ENCODE measurements at places on chromosomes 7 and 10. TPM values are rescaled to one million over a fixed set of nuclear protein-coding genes. Genes with fewer than 3 reads are reported as not detected.

GRCh38 chr10:43225787-43226153, 41.1 kb downstream of the RASGEF1A start:
- DNase-seq, result no peak

DNA sequence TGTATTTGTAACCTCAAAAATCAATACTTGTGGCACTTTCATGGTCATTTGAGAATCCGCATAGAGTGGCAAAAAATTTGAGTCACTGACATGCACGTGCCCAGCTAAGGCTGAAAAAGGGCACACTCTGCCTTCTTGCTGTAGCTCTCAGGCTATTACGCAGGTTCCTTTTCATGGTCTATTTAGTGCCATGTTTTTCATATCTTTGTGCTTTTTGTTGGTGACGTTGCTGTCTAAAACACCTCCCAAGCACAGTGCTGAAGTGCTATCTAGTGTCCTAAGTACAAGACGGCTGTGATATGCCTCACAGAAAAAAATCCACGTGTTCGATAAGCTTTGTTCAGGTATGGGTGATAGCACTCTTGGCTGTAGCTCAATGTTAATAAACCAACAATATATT, 50.9 kb downstream of the CREB3L2 start:
- no peak for DNase-seq

GRCh38 chr10:47378183-47378510, 5.9 kb downstream of the ZNF488 start:
- no peak for DNase-seq

DNA sequence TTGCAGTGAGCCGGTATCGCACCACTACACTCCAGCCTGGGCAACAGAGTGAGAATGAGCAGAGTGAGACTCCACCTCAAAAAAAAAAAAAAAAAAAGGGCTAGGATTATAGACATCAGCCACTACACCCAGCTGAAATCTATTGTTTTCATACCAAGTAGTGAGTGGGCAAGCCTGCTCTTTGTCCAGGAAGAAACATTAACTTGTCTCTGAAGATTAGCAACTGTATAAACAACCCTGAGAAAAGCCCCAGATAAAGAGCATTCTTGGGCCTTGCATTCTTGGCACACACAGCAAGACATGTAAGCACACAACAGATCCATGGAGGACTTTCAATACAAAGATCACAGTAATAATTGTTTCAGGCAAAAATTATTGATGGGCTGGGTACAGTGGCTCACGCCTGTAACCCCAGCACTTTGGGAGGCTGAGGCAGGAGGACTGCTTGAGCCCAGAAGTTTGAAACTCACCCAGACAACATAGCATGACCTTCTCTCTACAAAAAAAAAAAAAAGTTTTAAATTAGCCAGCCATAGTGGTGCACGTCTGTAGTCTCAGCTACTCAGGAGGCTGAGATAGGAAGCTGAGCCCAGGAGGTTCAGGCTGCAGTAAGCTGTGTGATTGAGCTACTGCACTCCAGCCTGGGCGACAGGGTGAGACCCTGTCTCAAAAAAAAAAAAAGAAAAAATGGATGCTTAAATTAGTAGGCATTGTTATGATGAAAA, 4.4 kb downstream of the PSPH start:
- no peak for DNase-seq

DNA sequence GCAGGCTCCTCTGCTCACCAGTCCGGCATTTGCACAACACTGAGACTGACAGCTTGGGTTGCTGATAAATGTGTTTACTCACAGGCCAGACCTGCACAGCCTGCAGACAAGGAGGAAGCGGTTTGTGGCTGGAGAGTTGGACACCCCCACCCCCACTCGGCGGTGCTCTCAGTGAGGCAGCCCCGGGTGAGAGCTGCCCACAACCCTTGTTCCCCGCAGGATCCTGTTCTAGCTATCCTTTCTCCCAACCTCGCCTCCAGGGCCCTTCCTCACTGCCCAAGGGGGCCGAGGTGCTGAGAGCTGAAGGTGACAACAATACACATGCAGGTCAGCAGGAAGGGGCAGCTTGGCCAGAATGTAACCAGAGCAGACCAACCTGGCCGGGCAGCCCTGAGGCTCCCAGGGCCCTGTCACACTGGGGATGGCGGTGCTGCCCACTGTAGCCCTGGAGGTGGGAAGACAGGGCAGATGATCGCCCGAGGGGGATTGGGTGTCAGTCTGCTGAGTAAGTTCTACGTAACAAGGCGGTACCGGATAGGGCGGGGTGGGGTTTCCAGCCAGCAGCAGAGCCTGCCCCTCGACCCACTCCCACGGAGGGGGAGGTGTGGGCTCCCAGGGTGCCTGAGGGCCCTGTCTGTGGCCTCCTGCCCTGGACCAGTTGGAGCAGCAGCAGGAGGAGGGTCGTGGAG, 2.1 kb upstream of the ADAM8 start:
- DNase-seq, result no peak

DNA sequence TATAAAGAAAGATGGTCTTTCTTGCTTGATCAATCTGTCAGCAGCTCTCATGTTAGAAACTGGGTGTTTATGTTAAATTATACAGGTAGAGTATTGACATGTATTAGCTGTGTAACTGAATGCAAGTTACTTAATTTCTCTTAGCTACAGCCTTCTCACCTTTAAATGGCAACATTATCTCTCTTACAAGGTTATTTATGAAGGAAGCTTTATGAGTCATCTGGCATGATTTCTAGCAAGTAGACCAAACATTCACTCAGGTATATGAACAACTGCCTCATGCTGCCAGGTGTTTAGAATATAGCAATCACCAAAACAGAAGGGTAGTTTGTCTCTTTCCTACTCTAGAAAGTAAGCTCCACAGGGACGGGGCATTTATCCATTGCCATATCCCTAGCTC, 8.5 kb downstream of the ARL4A start:
- no peak for DNase-seq

DNA sequence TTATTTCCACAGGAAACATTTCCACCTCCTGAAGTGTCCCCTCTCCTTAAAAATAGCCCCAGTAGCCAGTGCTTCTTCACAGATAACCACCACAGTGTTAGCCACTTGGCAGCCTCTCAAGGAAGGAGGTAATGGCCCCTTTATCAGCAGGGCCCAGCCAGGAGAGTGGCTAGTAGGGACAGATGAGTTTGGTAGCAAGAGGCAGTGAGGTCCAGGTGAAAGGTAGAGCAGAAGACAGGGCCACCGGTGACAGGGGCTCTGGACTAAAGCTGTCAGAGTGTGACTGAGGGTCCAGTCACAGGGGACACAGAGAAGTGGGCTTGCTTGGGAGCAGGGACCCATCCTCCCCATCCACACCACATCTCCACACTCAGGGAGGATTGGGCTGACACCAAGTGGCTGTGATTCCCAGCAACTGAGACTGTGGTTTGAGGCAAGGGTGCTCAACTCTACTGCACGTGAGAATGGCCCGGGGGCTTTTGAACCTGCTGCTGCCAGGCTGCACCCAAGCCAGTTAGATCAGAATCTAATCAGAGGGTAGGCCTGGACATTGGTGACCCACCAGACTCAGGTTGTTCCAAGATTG, 52.2 kb downstream of the C10orf120 start:
- DNase-seq, result no peak

DNA sequence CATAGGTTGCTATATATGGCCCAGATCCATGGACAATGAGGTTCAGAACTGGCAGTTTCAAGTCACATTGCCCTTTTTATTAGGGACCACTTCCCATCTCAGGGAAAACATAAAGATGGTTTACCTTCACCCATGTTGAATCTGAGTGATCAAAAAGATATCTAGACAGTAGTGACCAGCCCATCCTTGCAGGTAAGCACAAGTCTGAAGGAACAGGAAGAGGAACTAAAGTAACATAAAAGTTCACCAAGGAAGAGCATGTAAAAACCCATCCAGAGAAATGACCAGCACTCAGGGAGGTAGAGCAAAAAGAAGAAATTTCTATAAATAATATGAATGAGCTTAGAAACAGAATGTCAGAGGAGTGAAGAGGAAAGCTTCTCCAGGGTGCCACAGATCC, 382.5 kb downstream of the PARD3 start:
- no peak for DNase-seq

DNA sequence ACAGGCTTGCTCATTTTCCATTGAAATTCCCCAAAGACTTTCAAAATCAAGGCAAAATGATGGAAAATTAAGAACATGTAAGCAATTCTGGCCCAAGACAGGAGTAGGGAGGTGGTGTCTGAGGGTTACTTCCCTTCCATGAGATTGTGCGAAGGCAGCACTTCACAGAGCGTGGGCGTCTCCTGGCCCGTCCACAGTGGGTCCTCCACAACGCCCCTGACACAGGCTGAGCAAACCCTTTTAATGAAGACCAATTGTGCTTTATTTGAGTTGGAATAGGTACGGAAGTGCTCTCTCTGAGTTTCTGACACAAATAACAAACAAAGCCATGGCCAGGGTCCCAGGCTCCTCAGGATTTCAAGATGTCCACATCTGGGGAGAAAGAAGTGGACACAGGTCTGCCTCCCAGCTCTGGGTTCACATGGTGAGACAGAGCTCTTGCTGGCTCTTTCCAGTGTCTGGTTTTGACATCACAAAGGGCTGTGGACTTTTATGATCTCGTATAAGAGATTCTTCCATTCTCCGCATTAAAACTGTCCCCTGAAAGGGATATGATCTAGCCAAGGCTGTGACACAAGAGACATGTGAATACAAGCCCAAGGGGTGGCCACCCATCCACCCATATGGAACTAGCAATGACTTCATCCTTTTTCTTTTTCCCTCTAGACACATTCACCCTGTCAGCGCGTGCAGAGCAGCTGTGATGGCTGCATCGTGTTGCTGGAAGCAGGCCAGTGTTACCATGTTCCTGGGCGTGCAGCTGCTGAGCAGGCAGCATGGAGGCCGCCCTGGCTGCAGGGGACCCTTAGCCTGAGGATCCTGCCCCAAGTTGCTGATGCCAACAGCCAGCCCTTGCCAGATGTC, 145.6 kb downstream of the ADAM12 start:
- DNase-seq, result no peak

DNA sequence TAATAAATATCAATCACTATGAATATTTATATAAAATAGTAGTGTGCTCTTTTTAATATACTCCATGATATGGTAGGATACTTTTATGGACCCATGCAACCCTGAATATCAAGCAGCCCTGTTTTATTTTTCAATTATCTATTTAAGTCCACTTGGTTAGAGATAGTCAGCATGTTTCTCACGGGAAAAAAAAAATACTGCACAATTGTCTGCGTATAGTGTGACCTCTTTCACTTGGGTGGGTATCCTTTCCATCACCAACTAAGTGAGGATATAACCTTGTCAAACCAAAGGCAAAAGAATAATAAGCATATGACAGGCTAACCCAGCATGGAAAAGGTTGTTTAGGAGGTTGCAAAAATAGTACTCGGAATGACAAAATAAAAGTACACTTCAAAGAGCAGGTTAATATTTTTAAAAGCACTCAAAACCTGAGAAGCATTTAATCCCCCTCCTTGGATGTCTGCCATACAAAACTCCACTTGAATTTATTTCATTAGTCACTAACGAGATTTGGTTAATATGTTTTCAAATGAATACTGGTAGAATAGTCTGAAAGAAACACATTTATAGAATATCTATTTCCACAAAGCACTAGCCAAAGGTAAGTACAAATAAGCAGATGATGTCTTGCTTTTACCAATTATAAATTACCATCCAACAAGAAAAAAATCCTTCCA, 76.5 kb downstream of the IMMP2L start:
- DNase-seq, result no peak

HOXA9 gene
- 1.3 TPM for polyA plus RNA-seq

KLHL7 gene
- 21.7 TPM for polyA plus RNA-seq

URGCP gene
- 19.8 TPM for polyA plus RNA-seq

ZPBP gene
- polyA plus RNA-seq, result not detected

AMPH gene
- 0.26 TPM for polyA plus RNA-seq
